ENCODE measurements at places on chromosomes 5 and 9.

- peak; percentile 59 for DNase-seq
Observed at GRCh38 chr9:72280913-72281500, 84.0 kb downstream of the ZFAND5 start.

- no peak for DNase-seq
Observed at GRCh38 chr5:54719384-54720283, 202.1 kb downstream of the SNX18 start.

GRCh38 chr5:7850395-7851239 is at the start of gene CFAP90:
TSS of gene CFAP90 (minus strand) at chr5:7851133. CDS start at chr5:7851021, 112 bp downstream.
- no peak for DNase-seq

DNA sequence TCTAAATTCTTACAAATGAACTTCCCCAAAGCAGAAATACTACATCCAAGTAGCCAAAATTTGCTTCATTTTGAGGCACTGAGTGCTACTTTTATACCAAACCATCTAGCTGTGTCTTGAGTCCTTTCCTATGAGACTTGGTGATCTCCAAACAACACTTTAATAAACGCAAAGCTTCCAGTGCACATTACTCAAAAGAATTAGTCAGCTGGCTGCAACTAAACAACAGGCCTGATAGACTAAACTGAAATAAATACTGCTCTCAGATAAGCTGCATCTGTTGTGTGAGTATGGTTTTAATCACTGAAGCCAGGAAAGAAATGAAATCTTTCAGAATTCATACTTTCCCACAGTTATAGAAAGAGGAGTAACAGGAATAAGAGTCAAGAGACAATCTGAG is 80.3 kb downstream of the VCAN start:
- no peak for DNase-seq

DNA sequence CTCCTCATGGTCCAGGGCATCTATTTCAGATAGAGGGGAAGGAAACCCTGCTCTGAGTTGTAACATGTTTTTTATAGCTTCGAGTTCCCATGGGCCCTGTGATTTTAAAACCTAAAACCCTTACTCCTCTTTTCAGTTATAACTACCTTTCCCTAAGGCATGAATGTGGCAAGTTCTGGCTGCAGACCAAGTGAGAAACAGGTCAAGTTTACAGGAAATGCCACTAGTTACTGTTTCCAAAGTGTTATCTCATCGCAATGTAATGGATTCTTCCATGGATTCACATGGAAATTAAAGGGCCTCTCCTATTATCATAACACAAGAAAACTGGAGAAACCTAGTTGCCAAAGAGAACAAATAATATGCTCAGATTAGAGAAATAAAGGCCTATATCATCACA is 574.5 kb upstream of the GRAMD2B start:
- DNase-seq = no peak

DNA sequence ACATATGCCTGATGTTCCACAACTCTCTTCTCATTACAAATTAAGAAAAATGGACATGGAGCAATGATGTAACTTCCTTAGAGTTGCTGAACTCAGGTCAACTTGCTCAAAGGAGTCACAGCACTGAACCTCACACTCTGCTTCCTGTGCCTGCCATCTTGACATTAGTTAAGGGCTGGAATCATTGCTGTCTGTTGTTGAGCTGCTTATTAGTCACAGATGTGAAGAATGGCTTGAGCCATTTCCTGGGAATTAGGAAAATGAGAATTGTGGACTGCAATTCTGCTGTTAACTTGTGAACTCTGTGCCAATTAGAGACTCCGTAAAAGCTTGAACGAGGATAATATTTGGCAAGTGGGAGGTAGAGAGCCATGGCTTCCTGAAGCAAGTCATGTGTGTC is 212.0 kb downstream of the ADAMTS12 start:
- DNase-seq = no peak

DNA sequence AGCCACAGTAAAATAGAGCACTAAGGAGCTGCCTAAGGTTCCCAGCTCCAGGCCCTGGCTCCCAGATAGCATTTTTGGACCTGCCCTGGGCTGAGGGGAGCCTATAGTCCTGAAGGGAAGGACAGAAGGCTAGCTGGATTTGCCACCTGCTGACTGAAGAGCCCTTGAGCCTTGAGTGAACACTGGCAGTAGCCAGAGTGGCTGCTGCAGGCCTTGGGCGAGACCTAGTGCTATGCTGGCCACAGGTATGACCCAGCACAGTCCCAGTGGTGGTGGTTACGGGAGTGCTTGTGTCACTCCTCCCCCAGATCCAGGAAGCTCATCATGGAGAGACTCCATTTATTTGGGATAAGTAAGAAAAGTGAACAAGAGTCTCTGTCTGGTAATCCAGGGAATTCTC is 10.3 kb upstream of the STX17 start:
- no peak for DNase-seq

GRCh38 chr5:79297661-79298060 is 61.7 kb downstream of the JMY start:
- DNase-seq = no peak

- no peak for DNase-seq
Observed at GRCh38 chr5:115243412-115243811, 19.3 kb downstream of the PGGT1B start.

- no peak for DNase-seq
Observed at GRCh38 chr5:94784536-94785505, 166.4 kb downstream of the SLF1 start.

- no peak for DNase-seq
Observed at GRCh38 chr5:88979244-88979643, 96.3 kb upstream of the MEF2C start.

DNA sequence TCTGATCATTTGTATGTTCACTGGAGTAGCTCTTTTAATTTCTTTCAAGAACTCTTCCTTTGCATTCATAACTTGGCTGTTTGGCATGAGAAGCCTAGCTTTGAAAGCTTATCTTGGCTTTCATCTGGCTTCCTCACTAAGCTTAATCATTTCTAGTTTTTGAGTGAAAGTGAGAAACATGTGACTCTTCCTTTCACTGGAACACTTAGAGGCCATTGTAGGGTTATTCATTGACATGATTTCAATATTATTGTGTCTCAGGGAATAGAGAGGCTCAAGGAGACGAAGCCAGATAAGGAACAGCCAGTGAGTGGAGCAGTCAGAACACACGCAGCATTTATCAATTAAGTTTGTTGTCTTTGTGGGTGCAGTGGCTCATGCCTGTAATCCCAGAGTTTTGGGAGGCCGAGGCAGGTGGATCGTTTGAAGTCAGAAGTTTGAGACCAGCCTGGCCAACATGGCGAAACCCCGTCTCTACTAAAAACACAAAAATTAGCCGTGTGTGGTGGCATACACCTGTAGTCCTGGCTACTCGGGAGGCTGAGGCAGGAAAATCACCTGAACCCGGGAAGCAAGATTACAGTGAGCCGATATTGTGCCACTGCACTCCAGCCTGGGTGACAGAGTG is 98.3 kb downstream of the UGCG start:
- no peak for DNase-seq

DNA sequence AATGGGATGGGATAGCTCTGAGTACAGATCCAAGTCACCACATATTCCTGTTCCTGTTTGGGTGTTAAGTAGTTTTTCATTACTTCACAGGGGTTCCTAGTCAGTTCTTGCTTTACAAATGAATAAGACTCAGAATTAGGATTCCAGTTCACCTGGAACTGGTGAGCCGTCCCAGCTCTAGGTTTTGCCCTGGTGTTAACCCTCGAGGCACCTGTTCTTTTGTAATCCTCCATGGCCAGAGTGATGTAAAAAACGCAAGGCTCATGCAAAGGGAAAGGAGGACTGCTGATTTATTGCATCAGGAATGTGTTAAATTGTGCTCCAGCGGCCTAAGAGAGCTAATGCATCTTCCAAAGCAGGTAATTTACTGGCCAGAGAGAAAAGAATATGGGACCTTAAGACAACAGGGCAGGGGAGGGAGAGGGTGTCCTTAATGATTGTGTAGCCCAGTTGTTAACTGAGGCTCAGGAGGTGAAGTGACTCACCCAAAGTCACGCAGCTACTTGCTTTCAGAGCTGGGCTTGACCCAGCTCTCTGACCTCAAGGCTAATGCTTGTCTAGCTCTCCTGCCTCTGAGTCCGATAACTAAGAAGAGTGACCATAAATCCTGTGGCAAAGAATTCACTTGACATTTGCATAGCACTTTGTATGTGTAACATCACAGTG is 70.5 kb downstream of the DMRT2 start:
- DNase-seq = no peak

- no peak for DNase-seq
Observed at GRCh38 chr9:101859620-101860019, 121.2 kb upstream of the GRIN3A start.

DNA sequence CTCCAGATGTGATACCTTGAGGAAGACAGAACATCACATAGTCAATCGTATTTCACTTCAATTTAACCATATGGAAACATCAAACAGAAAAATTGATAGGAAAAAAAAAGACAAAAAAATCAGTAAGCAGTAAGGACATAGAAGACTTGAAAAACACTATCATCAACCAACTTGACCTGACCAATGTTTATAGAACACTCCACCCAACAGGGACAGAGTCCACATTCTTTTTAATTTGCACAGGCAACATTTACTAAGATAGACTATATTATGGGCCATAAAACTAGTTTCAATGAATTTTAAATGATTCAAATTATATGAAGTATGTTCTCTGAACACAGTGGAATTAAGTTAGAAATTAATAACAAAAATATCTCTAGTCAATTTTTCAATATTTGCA is 20.8 kb upstream of the MACIR start:
- DNase-seq = no peak

GRCh38 chr5:174376726-174377373 is 331.3 kb downstream of the NSG2 start:
- DNase-seq = no peak

GRCh38 chr5:132378580-132378979 is 9.1 kb downstream of the SLC22A5 start:
- DNase-seq = no peak

GRCh38 chr5:158874792-158875191 is 224.9 kb downstream of the EBF1 start:
- DNase-seq = no peak

GRCh38 chr9:9949978-9950377 is 662.8 kb downstream of the PTPRD start:
- no peak for DNase-seq

DNA sequence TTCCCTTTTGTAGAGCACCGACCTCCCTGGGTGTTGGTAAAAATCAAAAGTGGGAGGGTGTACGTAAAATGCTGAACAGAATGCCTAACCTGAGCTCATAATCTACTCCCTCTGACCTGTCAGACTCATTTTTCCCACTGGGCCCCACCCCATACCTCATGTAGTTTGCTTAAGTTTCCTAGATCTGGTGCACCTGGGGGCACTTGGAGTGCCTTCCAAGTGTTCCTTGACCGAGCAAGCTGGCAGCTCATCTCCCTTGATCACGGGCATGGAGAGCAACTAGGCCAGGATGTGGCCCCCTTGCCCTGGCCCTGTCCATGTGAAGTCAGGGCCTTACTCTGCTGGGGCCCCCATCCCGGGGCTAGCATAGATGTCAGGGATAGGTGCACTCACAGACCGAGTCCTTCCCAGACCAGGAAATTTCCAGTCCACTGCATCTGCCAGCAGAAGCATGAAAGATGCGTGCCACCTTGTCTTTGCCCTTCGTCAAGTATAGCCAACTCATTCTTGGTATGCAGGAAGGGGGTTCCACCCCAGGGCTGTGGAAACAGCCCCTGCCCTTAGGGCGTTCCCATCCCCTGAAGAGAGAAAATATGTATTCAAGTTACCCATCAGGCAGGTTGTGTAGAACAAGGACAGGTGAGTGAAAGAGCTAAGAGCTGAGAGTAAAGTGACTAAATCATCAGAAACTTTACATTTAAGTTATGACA is 41.9 kb downstream of the SLC22A5 start:
- no peak for DNase-seq

DNA sequence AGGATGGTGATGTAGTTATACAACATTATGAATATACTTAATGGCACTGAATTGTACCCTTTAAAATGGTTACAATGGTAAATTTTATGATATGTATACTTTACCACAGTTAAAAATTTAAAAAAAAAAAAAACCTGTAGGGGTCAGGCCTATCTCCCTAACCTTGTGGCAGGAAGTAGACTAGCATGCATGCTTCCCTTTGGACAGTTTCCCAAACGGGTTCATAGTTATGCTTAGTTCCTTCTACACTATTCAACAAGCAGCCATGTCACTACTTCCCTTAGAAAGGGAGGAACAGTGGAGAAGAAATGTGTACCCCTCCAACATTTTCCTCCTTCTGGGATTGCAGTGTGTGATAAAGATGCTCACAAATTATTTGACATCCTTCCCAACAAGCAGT is 32.5 kb downstream of the IDNK start:
- no peak for DNase-seq

DNA sequence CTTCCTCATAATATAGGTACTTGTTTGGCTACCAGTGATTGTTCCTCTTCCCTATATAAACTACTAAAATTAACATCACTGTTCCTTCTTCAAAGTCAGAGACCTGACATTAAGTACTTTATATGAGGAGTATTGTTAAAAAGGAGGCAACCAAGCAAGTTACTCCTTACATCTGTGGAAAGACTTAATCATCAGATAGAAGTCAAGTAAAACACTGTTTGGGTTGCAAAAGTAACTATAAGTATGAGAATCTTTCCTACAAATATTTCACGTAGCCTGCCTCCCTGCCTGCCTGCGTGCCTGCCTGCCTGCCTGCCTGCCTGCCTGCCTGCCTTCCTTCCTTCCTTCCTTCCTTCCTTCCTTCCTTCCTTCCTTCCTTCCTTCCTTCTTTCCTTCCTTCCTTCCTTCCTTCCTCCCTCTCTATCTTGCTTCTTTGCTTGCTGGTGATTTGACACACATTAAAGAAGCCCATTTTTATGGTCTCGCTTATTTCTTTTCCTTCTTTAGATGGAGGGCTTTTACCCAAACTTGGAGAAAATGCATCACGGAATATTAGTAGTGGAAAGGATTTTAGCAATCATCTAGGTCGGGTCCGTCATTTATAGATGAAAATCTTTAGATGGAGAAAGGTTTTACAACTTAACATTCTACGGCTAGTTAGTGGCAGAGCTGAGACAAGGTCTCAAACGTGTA is 3.2 kb downstream of the CER1 start:
- no peak for DNase-seq

GRCh38 chr5:32545102-32545800 is 40.1 kb upstream of the SUB1 start:
- DNase-seq = no peak

DNA sequence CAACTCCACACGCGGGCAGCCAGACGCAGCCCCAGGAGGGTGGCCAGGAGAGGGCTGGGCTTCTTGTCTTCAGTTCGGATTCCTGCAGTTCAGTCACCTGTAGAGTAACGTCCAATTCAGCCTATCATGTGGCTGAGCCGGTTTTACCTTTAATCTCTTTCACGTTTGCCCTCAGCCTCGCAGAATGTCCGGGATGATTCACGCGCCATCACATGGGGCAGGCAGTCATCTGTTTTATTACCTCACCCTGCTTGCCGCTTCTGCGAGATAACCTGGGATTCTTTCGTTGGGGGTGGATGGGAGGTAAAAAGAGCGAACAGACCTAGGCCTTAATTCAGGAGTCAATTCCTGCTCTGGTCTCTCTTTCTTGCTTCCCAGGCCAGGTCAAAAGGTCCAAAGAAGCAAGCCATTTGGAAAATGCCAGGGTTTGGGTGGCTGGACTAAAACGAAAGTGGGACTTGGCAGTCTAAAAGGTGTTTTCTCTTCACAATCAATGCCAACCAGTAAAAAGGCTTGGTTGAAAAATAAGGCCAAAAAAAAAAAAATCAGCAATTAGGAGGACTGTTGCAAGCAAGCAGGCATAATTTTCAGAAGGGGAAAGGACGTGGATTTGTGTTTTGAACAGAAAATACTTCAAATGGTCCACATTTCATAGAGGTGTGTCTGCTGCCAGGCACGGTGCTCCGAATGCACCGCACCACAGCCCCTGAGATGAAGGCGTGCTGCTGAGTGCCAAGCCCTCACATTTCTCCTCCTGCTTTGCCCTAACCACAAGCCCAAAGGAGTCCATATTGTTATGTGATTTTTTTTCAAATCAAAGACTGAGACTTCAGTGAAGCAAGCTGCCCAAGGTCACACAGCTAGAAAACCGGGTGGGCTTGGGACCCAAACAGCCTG is 2.8 kb upstream of the WWC1 start:
- DNase-seq = no peak

Data from GM18507 (cell line).